ENCODE measurements at places on chromosomes 4 and X. TPM values are rescaled to one million over a fixed set of nuclear protein-coding genes. Genes with fewer than 3 reads are reported as not detected.

Gene TCEAL7
- total RNA-seq, result 34.9 TPM

DNA sequence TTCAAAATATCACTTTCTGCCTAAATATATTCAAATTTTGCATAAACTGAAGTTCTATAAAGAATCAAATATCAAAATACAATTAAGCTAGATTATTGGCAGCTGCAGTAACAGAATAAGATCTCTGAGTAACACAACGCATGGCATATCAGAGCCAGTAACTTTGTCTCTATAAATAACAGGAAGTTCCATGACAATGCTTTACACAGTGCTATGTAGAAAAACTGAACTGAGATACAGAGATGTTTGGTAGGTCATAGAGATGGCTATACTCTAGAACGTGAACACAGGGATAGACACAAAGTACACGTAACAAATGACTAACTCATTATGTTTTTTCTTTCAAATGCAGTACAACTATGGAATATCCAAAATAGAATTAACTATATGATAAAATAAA lies 18.2 kb downstream of the UBE2D3 start:
- DNase-seq, result no peak

- DNase-seq, result no peak
Measured at GRCh38 chr4:54315561-54316538, 86.8 kb downstream of the PDGFRA start.

DNA sequence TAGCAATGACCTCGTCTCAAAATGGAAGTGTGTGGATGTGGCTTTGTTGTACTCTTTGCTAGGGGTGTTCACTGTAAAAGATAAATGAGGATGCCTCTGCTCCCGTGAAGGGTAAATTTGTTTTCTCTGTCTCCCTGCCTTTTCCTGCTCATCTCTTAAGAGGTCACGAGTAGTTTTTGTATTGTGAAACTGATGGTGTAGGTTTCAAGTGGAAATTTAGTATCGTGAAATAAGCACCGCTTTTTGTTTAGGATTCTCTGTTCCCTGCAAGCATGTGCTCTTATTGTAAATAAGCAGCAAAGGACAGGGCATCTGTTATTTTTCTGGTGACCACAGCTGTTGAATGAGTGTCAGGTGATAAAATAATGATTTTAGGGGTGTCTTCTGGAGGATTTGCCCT lies 104.6 kb downstream of the PHEX start:
- no peak for DNase-seq

Measured in sigmoid colon (tissue), 7 donors.